CD4-positive, alpha-beta T cell treated with Interleukin-12 subunit alpha and Interleukin-12 subunit beta, for 1 hour (primary cell): ENCODE measurements at places on chromosomes 2 and 18.

DNA sequence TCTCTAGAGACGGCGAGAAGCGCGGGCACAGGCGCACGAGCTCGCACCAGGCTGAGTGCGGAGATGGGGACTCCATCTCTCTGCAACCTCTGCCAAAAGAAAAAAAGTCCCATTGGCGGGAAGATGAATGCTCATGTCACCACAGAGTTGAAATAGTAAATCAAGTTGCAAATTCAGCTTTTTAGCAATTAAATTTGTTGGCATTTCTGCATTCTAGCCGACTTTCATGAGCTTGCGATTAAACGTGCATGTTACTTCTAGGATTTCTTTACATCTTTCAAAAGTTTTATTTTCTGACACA is 588 bp downstream of the CHAC2 start:
- no peak for DNase-seq

GRCh38 chr2:218960309-218961165 is 1.1 kb downstream of the CDK5R2 start:
- DNase-seq: no peak

- DNase-seq: peak; percentile 86
These were observed at the start of gene CFLAR for GRCh38 chr2:201116115-201116958. CFLAR (plus strand) TSS chr2:201116164; CDS start chr2:201129866, 13,702 bp downstream.

GRCh38 chr2:98569915-98570314 is 38.4 kb downstream of the COA5 start:
- no peak for DNase-seq

GRCh38 chr2:41910126-41910525 is 137.7 kb upstream of the PKDCC start:
- no peak for DNase-seq

- DNase-seq: no peak
These were observed 142.0 kb upstream of the DNMT3A start for GRCh38 chr2:25483607-25484266.

DNA sequence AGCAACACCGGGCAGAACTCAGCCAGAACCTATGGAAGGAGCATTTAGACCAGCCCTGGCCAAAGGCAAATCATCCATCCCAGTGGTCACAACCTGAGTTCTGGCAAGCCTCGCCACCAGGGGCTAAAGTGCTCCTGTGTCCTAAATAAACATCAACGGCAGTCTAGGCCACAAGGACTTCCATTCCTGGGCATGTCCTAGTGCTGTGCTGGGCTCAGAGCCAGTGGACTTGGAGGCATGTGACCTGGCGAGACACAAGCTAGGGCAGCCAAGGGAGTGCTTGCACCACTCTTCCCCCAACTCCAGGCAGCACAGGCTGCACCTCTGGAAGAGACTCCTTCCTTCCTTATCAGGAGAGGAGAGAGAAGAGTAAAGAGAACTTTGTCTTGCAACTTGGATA is 69.0 kb downstream of the ST6GAL2 start:
- no peak for DNase-seq

GRCh38 chr18:47175283-47175897 is 774 bp downstream of the IER3IP1 start:
- DNase-seq: no peak

- no peak for DNase-seq
These were observed 629.3 kb downstream of the NRXN1 start for GRCh38 chr2:50402654-50402960.

DNA sequence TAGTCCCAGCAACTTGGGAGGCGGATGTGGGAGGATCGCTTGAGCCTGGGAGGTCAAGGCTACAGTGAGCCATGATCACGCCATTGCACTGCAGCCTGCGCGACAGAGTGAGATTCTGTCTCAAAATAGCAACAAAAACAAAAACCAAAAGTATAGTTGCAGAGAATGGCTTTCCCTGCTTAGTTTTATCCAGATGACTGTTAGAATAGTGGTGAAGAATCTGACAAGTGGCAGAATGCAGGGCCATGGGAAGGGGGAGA is 53.8 kb downstream of the NEDD4L start:
- DNase-seq: no peak

- DNase-seq: no peak
These were observed 497.9 kb upstream of the RAB6C start for GRCh38 chr2:129481306-129482219.
